ENCODE measurements at places on chromosomes 3 and 15.

- no peak for DNase-seq
These were observed 78.8 kb downstream of the IL5RA start for GRCh38 chr3:3031326-3031725.

DNA sequence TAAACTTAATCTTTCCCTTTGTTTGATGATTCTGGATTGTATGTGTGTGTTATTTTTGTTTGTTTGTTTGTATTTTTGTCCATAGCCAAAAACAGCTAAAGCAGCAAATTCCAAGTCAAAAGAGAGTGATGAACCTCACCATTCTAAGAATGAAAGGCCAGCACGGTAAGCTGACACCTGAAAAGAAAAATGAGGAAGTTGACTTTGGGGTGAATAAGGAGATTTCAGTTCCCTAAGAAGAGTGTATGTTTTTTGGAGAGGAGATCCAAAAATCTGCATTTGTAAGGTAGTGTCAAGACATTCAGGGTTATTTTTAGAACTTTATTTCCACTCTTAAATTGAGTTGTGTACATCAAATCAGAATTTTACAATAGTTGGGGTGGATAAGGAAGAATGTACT is 52.3 kb upstream of the UTS2B start:
- DNase-seq, result no peak

DNA sequence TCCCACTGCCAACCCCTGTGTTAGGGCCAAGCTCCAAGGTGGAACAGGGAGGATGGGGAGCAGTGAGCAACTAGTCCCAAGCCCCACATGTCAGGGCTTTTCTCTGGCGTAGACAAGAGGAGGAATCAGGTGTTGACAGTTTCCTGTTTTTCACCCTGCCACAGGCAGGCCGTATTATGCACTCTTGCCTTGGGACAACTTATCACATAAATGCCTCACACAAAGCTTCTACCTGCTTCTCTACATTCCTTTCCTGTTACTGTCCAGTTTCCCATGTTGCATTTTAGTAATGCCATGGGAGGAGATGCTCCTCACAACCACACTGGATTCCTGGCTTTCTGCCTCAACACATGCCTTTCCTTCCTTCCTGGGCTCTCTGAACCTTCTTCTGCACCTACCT is 381.2 kb upstream of the ATP11B start:
- no peak for DNase-seq

- no peak for DNase-seq
These were observed 50.4 kb upstream of the HACD2 start for GRCh38 chr3:123635217-123635616.

GRCh38 chr3:68483041-68483440 is 449.3 kb downstream of the TAFA4 start:
- no peak for DNase-seq

All from iPS DF 19.7 (cell line).